ENCODE measurements at places on chromosomes 2 and 18. TPM values are rescaled to one million over a fixed set of nuclear protein-coding genes. Genes with fewer than 3 reads are reported as not detected.

MAP4K3 gene
- total RNA-seq = 35.6 TPM

ZBTB7C gene
- total RNA-seq = 0.50 TPM

MYL12B gene
- 561 TPM for total RNA-seq

SLC5A6 gene
- total RNA-seq = 40.8 TPM

FOXI3 gene
- total RNA-seq = not detected

CHRND gene
- total RNA-seq = not detected

LRP2 gene
- 0.13 TPM for total RNA-seq

GRCh38 chr2:241680827-241681599 lies 5.6 kb downstream of the DTYMK start:
- peak; percentile 44 for DNase-seq

DNA sequence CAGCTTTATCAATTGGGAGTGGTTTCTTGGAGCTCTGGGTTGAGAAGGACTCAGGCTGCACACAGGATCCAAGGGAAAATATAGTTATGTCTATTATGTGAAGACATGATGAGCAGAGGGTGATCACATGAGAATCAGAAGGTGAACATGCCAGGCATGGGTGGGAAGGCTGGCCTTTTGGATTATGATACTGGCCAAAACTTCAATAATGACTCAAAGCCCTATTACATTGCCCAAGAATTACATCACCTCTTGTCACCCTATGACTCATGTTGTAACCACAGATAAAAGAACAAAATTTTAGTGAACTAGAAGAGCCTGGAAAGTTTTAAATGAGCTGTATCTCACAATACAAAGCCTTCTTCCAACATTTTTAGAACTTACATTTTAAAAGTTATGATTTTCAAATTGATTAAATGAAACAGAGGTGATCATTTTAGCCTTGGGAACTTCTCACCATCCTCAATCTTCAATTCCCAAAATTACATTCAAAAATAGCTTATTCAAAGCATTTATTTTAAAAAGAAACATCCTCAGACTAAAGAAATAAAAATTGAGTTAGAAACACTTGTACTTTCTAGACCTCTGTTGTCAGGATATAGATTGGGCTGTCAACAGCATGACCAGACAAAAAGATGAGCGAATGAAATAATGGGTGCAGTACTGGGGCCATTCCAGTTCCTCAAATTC lies 428.3 kb downstream of the MBD2 start:
- peak; percentile 44 for DNase-seq

GRCh38 chr2:128406736-128407554 lies 88.3 kb upstream of the HS6ST1 start:
- DNase-seq = no peak

DNA sequence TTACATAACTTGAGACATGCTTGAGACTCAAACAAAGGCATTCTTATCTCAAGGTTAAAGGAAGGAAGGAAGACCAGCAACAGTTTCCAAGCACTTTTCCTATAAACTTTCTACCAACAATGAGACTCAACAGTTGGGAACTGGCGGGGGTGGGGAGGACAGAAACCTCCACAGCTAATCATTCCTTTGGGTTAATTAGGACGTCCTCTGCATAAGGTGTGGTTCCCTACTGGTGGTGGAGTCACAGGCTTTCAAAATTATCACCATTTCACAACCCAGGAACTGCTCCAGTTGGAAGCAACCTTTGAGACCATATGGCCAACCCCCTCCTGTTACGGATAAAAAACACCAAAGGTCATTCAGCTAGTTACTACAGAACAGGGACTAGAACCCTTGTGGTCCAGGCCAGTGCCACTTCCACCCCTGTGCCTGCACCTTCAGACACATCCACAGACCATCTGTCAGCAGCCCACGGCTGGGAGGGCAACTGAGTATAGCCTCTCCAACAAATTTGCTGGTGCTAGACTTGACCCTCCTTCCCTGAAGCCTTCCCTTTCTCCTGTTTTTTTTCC lies 30.1 kb upstream of the ATL2 start:
- no peak for DNase-seq

DNA sequence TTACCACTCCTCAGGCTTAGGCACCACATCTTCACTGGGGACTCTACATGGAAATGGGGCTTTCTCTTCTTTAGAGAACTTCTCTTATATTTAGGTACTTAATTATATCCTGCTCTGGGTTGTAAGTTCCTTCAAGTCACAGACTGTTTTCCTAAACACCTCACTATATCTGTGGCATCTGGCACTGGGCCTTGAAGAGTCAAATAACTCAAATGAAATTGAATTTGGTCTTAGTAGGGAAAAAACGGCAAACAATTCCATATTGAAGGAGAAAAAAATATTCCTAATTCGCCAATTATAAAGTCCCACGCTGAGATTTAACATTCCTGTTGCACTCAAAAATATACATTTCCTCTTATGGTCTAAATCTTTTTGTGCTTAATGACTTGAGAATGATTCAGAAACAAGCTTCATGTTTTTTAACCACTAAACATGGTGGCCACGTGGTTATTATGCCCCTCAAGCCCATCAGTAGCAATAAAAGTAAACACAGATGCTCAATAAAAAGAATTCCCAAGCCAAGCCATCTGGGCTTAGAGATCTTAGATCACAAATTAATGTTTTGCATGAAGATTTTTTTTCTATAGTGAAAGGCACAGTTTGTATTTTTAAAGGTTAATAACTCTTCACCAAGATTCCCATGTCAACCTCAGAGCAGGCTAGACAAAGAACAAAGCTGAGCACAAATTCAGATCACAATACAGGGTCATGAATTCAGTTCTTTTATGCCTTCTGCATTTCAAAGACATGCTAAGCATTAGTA lies 105.5 kb upstream of the SYT4 start:
- DNase-seq = no peak

- no peak for DNase-seq
Measured at GRCh38 chr2:122261911-122262310, 506.5 kb downstream of the TSN start.

DNA sequence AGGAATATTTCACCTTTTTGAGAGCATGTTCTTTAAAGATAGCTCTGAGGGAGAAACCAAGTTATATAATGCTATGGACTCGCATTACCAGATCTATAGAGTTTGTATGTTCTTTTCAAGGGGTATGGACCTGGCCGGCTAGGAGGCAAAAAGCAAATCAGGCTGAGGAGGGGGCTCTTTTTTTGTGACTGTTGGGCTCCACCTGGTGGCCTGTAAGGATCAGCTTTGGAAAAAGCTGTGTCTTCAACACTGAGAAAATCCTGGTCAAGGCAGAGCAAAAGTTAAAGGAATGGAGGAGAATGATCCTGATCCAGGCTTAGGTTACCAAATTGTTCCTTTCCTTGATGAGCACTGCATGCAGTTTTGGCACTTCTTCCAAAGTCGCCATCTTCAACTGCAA lies 180.5 kb downstream of the DIS3L2 start:
- DNase-seq = peak; percentile 22

DNA sequence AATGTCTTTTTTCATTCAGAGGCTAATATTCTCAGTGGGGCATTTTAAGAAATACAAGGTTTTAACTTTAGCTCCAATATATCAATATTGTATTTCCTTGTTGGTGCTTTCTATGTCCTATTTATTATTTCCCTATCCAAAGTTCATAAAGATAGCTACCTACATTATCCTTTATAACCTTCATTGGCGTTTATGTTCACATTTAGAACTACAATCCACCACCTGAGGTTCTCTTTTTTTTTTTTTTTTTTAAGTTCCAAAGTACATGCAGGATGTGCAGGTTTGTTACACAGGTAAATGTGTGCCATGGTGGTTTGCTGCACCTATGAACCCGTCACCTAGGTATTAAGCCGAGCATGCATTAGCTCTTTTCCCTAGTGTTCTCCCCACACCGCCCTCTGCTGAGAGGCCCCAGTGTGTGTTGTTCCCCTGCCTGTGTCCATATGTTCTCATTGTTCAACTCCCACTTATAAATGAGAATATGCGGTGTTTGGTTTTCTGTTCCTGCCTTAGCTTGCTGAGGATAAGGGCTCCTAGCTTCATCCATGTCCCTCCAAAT lies 694.6 kb downstream of the SUCLG1 start:
- no peak for DNase-seq

DNA sequence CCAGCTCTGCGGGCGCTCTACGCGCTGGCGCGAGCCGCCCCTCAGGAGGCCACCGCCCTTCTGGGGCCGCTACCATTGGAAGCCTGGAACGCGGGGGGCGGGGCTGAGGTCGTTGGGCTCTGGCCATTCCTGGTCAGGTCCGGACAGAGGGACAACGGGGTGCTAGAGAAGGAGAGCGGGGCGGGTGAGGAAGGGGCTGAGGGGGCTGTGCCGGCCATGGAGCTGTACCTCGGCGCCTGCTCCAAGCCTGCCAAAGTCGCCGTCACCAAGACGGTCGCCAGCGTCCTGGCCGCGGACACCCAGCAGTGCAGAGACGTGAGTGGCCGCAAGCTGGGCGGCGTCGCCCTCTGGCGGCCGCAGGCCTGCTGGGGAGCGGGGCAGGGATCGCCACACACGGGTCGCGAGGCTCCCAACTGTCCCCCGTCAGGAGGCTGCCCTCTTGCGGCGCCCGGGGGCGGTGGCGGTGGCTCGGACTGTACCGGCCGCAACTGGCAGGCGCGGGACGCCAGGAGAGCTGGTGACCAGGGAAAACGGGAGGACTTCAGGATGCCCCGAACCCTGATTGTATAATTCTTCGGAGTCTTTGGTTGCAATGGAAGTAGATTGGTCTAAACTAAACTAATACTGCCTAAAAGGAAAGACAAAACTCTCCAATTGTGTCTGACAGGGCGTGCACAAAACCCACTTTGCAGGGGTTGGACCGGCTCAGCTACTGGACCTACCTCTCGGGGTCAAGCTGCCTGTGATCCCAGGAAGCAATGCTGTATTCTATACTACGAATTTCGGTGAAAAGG lies at the start of gene FSIP2:
Gene FSIP2, plus strand, starts transcription at position 126 of the 794 bp plus-strand sequence. Its CDS starts 91 bp downstream, at position 217.
- DNase-seq = no peak

DNA sequence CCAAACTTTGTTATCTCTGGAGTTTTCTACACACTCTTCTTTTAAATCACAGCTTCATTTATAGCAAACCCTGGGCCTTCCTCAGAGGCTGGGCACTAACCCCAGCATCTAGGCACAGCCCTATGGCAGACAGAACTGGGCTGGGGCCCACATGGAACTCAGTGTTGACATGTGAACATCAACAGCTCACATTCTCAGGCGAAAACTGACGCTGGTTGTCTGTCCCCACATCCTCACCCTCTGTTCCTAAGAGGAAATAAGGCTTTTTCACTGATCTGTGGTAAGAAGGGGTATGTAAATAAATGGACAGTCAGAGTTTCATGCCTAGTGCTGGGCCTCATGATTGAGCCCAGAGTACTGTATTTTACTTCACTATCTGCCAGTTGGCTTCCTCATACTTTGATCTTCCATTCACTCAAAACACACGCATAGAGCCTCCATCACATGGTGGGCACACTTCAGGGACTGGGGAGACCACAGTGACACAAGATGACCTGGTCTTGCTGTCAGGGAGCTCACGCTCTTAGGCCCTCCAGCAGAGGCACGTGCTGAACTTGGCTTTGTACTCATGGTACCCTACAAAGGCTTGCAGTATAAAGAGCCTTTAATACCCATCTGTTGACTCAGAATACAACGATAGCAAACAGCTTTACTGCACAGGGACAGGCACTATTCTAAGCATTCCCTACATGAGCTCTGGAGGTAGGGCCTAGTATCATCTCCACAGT lies 43.0 kb downstream of the EFEMP1 start:
- no peak for DNase-seq

DNA sequence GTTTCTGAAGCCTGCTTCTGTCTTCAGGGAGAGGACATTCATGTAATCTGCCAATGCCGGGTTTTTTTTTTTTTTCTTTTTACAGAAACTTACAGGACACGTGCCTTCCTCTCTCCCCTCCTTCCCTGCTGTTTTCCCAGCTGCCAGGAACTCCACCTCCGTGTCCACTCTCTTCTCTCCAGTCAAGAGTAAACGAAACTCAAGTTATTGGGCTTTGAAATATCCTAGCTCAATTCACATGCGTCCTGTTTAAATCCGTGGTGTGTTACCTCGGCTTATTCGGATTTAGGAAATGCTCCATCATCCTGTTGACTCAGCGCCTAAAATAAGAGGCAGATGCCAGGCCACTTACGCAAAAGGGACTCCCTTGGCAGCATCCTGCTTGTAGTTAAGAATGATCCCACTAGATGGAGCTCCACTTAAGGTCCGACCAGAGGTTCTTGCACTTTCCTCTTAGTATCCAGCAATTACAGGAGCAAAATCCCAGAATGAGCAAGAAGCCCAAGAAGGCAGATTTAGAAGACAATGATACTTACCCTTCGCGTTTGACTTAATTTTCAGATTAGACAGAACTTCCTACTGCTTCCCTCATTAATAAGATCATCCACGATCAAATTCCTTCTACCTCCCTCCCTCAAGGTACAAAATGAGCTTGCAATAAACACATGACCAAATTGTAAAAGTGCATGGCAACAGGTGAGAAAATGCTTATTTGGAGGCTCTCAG lies 97.2 kb upstream of the ZCCHC2 start:
- DNase-seq = peak; percentile 81

GRCh38 chr2:192010073-192010472 lies 163.2 kb upstream of the CAVIN2 start:
- peak; percentile 34 for DNase-seq

- DNase-seq = peak; percentile 61
Measured at GRCh38 chr2:109609352-109610024, 4.3 kb downstream of the SEPTIN10 start.

DNA sequence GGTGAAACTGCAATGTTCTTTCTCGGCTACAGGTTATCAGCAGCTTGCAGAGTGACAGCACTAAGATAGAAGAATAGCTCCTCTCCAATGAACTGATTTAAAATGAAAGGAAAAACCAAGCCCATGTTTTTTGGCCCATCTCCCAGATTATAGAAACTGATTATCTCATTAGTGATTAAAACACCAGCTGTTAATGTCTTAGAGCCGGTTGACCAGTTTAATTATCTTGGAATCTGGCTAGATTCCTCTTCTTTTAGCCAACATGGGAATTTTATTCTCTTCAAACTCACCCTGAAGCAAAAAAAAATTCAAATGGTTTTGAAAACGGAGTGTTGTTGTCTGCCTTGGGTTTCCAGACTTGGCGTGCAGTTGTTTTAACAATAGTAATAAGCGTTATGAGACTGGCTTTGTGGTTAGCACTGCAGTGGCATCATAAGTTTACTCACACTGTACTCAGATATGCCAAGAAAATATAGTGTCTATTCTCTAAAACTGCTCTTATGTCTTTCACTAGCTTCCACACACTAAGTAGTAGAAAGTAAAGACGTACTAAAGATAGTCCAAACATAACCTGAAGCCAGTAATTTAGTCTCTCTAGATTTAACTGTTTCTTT lies 665.3 kb downstream of the STK39 start:
- no peak for DNase-seq

DNA sequence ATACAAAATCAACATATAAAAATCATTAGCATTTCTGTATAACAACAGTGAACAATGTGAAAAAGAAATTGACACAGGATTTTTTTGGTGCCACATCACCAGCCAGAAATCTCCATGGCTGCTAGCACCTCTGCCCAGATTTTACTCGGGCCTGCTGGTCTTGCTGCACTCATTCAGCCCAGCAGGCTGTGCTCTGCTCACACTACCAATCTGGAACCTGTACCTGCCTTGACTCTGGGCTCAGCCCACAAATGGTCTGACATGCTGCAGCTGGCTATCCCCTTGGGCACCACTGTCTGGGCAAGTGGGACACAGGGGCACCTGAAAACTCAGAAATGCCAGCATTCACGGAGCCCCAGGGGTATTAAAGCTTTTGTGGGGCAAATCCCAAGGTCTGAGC lies 392.5 kb upstream of the NRXN1 start:
- no peak for DNase-seq
